ENCODE measurements at places on chromosomes 12 and 14.

GRCh38 chr12:80195074-80195726 is 95.9 kb downstream of the OTOGL start:
- H3K4me1 ChIP-seq = peaks cover 15% of the 10 kb centered on the region
- H3K4me3 ChIP-seq = no peak overlapping the region
- H3K27me3 ChIP-seq = no peaks in the 10 kb centered on the region

GRCh38 chr12:56601503-56601902 is 28.6 kb downstream of the BAZ2A start:
- no peaks in the 10 kb centered on the region for H3K27me3 ChIP-seq
- H3K4me3 ChIP-seq = no peak overlapping the region
- H3K27ac ChIP-seq = no peak overlapping the region

DNA sequence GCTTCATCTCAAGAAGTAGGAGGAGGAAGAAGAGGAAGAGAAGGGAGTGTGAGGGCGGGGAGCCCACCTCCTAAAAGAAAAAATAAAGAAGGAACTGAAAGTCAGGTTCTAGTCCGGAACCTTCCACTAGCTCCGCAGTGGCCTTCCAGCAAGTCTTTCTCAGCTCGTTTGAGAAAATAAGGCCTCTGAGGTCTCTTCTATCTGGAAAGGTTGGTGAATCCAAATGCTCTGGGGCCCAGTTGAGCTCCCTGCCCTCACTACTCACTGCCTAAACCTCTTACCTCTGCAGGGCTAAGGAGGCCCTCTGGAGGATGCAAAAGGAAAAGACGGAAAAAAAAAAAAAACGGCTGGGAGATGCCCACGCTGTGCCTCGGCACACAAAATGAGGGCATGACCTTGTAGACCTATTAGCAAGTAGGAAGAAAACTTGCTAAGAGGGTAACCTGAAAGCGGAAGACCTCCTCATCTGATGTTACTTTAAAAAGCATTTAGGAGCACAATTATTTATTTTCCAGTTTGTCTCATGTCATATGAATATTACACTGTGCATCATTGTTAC is 35.9 kb downstream of the FBLN5 start:
- peak; percentile 7 for DNase-seq
- H3K27ac ChIP-seq = no peak overlapping the region
- no peaks in the 10 kb centered on the region for H3K27me3 ChIP-seq
- H3K4me1 ChIP-seq = no peaks in the 10 kb centered on the region

GRCh38 chr12:57940052-57940914 is 1.1 kb upstream of the ATP23 start:
- H3K4me3 ChIP-seq = peak overlapping the region; percentile 82
- H3K27ac ChIP-seq = peak overlapping the region; percentile 93
- peaks cover 22% of the 10 kb centered on the region for H3K4me1 ChIP-seq
- no peaks in the 10 kb centered on the region for H3K27me3 ChIP-seq
- DNase-seq = no peak

Data from MM.1S (cell line).